ENCODE measurements at places on chromosomes 7 and 10.

DNA sequence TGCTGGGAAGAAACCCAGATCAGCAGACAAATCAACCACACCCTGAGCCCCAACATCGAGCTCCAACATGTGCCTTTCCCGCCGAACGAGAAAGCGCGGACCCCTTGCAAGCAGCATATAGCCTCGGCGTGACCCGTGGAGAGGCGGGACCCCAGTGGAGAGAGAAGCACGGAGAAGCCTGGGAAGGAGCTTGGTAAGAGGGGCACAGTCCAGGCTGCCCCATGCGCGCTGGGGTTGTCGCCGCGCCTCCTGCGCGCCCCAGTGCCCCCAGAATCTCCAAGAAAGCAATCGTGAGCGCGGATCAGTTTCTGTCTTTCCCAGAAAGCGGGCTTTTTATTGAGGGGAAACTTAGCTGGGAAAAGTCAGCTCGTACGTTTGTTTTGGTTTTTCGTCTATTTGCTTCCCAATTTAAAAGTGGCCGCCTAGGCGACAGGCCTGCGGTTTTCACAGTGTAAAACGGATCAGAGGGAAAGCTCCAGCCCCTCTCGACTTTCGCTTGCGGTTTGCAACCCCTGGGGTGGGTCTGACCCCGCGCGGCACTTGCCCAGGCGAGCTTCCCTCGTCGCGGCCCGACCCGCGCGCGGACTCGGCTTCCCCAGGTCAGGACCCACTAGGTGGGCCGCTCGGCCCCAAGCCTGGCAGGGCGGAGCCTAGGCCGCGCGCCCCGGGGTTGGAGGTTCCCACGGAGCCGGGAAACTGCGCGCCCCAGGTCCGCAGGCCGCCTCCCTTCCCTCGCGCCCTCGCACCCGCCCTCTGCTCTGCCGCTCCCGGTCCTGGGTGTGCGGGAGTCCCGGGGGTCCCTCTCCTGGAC, 31.1 kb downstream of the SKIDA1 start:
- peak overlapping the region; percentile 92 for H3K4me3 ChIP-seq
- DNase-seq: peak; percentile 69
- H3K27ac ChIP-seq: no peak overlapping the region
- peaks cover 7% of the 10 kb centered on the region for H3K4me1 ChIP-seq

DNA sequence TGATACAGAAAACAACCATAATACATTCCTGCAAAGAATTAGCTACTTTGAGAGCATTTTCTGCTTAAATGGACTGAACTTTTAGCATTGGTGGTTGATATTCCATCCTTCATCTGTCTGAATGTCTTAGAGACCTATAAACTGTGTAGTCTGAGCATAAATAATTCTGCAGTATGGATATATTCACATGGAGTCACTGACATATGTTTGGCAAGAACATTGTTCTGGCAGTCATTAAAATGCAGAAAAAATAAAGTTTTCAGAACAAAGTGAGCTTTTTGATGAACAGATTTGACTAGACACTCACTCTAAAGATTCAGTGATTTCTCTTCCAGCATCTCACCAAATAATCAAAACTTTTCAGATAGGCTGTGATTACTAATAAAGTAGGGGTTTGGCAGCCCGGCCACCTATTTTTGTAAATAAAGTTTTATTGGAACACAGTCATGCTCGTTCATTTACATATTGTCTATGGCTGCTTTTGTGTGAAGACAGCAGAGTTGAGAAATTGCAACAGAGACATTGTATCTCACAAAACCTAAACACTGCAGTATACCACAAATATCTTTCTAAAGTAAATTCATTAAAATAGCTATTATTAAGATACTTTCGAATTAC, 44.1 kb upstream of the RAPGEF5 start:
- no peaks in the 10 kb centered on the region for H3K36me3 ChIP-seq
- peaks cover 20% of the 10 kb centered on the region for H3K4me1 ChIP-seq
- no peak overlapping the region for H3K4me3 ChIP-seq
- H3K27ac ChIP-seq: peak overlapping the region; percentile 69

DNA sequence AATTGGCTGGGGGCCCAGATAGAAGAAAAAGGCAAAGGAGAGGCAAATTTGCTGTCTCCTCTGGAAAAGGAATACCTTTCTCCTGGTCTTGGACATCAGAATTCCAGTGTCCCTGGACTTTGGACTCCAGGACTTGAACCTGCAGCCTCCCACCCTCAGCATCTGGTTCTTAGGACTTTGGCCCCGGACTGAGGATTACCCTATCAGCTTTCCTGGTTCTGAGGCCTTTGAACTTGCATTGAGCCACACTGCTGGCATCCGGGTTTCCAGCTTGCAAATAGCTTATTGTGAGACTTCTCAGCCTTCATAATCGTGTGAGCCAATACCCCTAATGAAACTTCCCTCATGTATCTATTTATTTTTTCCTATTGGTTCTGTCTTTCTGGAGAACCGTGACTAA, 68.3 kb downstream of the DNAH11 start:
- H3K27me3 ChIP-seq: peaks cover 16% of the 10 kb centered on the region
- H3K27ac ChIP-seq: no peak overlapping the region
- H3K36me3 ChIP-seq: no peaks in the 10 kb centered on the region
- H3K4me1 ChIP-seq: no peaks in the 10 kb centered on the region
- H3K4me3 ChIP-seq: no peak overlapping the region

- H3K4me3 ChIP-seq: no peak overlapping the region
- H3K36me3 ChIP-seq: no peaks in the 10 kb centered on the region
- H3K4me1 ChIP-seq: no peaks in the 10 kb centered on the region
- DNase-seq: no peak
Measured at GRCh38 chr7:15309872-15310271, 251.9 kb downstream of the AGMO start.

GRCh38 chr7:105245398-105246114, 143.2 kb downstream of the SRPK2 start:
- no peaks in the 10 kb centered on the region for H3K36me3 ChIP-seq
- H3K27ac ChIP-seq: no peak overlapping the region
- H3K4me1 ChIP-seq: peaks cover 22% of the 10 kb centered on the region
- no peak overlapping the region for H3K4me3 ChIP-seq

- 0 out of 2 replicates have a peak, but pooled peaks cover 8% of the 10 kb centered on the region for H3K27me3 ChIP-seq
- no peak overlapping the region for H3K4me3 ChIP-seq
- DNase-seq: no peak
- peaks cover 7% of the 10 kb centered on the region for H3K4me1 ChIP-seq
- H3K27ac ChIP-seq: no peak overlapping the region
Measured at GRCh38 chr7:1621718-1622117, 48.4 kb upstream of the ELFN1 start.

DNA sequence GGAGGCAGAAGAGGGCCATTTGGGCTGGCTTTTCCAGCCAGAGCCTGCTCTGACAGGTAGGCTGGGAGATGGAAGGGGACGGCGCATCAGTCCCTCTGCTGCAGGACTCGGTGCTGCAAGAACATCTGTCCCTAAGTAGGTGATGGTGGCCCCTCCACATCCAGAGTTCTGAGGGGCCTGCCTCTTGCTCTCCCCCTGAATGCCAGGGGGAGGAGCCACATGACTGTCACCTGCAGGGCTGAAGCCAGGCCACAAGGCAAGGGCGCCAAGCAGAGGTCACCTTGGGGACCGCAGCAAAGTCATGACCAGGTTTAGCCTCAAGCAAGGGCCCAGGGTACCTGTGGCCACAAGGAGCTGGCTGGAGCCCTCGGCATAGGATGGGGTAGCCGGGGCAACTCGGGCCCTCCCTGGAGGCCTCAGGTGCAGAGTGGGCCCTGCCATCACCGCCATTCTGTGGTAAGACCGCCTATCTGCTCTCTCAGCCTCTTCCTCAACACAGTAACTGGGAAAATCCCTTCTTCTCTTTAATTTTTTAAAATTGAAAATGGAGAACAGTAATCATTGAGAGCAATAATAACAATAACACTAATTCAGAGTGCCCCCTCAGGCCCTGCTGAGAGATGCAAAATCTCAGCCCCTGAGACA, 99.3 kb downstream of the FAM53B start:
- H3K36me3 ChIP-seq: no peaks in the 10 kb centered on the region
- no peak overlapping the region for H3K27ac ChIP-seq
- H3K27me3 ChIP-seq: no peaks in the 10 kb centered on the region
- DNase-seq: no peak
- no peak overlapping the region for H3K4me3 ChIP-seq
- H3K4me1 ChIP-seq: peaks cover 24% of the 10 kb centered on the region

DNA sequence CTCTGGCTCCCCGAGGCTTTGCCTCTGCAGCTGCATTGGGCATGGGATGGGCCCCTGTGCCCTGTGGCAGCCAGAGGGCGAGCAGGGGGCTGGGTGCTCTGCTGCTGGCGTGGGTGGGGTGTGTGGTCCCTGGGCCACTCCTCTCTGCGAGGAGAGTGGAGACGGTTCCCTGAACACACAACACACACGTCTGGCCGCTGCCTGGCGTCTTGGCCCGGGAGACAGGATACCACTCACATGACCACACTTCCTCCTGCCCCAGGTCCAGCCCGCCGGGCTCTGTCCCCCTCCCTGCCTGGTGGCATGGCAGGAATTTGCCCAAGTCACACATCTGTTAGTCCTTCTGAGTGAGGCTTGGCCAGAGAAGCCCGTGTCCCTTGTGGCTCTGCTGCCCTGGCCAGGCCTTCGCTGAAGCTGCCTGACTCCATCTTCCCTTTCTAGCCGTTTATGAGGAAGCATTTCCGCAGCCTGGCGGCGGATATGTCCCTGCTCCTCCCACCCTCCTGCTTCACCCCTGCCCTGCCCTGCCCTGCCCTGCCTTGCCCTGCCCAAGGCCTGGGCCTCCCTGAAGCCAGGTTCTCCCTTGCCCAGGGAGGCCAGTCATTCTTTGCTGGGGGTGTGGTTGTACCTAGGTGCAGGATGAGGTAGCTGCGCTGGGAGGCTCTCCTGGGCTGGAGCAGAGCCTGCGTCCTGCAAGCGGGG, 3.0 kb downstream of the BRI3 start:
- H3K27ac ChIP-seq: peak overlapping the region; percentile 53
- H3K4me3 ChIP-seq: peak overlapping the region; percentile 80
- no peaks in the 10 kb centered on the region for H3K27me3 ChIP-seq
- H3K4me1 ChIP-seq: peaks cover 53% of the 10 kb centered on the region

DNA sequence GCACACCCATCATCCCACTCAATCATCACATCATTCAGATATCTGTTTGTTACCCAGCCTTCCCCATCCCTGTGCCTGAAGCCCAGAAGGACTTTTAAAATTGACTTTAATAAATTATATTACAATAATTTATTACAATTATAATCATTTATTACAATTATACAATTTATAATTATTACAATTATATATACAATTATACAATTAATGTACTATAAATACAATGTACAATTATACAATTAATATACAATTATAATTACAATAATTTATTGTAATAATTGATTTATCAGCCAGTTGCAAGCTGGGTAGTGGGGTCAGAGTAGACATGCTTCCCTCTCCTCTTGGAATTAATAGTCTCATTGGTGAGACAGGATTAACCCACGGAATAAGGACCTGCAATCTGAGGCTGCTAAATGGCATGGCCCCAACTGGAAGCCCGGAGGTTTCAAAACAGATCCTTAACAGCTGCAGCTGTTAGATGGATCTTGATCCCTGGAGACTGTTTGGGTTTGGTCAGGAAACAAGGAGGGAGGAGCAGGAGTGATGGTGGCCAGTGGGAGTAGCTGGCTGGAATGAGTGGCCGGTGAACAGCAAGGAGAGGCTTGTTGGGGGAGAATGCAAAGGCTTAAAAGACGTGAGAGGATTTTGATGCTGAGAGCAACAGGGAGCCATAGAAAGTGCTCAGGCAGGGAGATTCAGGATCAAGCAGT, 402.8 kb upstream of the PODXL start:
- H3K4me3 ChIP-seq: no peak overlapping the region
- no peaks in the 10 kb centered on the region for H3K36me3 ChIP-seq
- H3K27me3 ChIP-seq: no peaks in the 10 kb centered on the region
- DNase-seq: no peak

DNA sequence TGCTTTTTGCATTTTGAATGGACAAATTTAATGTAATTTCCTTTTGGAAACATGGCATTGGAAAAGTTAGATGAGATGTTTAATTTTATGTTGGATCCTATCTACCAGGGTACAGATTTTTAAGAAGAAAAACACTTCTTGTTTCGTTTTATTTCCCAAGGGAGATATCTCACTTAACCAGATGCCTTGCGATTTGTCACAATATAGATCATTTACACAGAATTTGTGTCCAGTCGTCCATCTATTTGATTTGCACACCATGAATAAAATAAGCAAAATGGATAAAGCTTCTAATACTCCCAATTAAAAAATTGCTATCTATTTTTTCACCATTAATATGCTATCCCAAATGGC, 25.7 kb downstream of the HDAC9 start:
- H3K27me3 ChIP-seq: no peaks in the 10 kb centered on the region
- DNase-seq: no peak
- peak overlapping the region; percentile 37 for H3K4me3 ChIP-seq

DNA sequence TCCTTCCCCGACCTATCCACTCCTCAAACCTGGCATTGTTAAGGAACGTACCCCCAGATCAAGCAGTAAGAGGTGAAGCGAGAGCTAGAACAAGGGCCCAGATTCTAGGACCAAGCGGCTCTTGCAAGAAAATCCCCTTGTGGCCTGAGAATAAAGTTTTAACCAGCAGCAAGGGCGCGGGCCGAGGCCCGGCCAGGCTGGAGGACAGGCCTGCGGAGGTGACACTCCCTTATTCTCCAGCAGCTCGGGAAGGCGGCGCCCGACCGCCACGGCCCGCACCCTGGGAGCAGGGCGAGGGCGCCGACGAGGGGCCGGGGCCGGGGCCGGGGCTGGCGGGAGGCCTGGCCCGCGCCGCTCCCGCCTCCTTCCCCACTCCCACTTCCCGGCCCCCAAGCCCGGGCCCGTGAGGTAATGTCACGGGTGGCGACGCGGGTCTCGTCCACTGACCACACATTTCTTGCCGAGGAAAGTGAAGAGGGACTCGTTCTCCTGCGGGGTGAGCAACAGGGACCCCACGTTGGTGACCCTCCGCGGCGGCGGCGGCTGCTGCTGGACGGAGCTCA, 551 bp downstream of the WASL start:
- H3K36me3 ChIP-seq: peaks cover 3% of the 10 kb centered on the region
- peak; percentile 81 for DNase-seq
- H3K4me3 ChIP-seq: peak overlapping the region; percentile 94

DNA sequence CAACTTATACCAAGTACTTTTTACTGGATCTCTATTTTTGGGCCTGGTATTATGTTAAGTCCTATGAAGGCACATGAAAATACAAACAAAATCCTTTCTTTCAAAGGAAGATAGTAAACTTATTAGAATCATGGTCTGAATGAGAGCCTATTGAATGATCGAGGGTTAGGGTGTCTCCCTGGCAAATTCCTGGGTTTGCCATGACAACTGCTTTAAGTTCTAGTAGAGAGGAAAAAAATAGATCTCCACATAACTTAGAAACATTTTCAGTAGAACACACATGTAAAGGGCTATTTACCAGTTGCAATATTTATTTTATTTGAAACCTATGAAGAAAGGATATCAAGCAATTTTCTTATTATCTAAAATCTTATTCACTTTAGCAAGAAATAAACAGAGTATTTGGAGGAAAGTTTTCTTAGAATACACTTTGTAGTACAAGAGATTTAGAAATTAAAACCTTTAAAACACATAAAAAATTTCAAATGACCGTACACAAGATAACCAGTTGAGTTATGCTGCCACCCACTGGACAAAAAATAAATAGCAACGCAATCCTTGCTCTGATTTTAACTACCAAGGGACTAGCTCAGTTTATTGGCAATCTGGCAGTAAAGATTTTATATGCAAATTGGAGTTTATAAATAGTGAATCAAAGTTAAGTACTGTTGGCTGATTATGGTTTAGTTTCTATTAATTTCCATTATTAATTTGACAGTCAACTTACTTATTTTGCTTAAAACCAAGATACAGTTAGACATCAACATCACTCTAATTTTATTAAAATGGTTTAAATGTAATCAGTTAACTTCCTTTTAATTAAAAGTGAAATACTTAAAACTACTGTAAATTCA, 33.9 kb downstream of the CACUL1 start:
- H3K4me3 ChIP-seq: no peak overlapping the region
- H3K36me3 ChIP-seq: peaks cover 2% of the 10 kb centered on the region
- H3K27me3 ChIP-seq: no peaks in the 10 kb centered on the region
- H3K27ac ChIP-seq: no peak overlapping the region
- H3K4me1 ChIP-seq: peaks cover 13% of the 10 kb centered on the region
